Activated naive CD8-positive, alpha-beta T cell treated with anti-CD3 and anti-CD28 coated beads, Interleukin-2, amount 10 ng/mL, durations not matched to agents 7 days and 5 days (primary cell): ENCODE measurements at places on chromosomes 6 and 20. TPM values are rescaled to one million over a fixed set of nuclear protein-coding genes. Genes with fewer than 3 reads are reported as not detected.

Gene C4A
- 3.4 TPM for total RNA-seq

Gene FOXS1
- total RNA-seq = not detected

Gene ZC2HC1B
- not detected for total RNA-seq

Gene KCNS1
- total RNA-seq = 0.08 TPM

Gene SIRPB2
- not detected for total RNA-seq

Gene ARFGAP1
- total RNA-seq = 86.1 TPM

Gene KCNB1
- total RNA-seq = 0.09 TPM

Gene MUC22
- not detected for total RNA-seq

Gene HLA-F
- 534 TPM for total RNA-seq

Gene C6orf163
- 3.4 TPM for total RNA-seq

Gene TMEM170B
- 1.4 TPM for total RNA-seq

DNA sequence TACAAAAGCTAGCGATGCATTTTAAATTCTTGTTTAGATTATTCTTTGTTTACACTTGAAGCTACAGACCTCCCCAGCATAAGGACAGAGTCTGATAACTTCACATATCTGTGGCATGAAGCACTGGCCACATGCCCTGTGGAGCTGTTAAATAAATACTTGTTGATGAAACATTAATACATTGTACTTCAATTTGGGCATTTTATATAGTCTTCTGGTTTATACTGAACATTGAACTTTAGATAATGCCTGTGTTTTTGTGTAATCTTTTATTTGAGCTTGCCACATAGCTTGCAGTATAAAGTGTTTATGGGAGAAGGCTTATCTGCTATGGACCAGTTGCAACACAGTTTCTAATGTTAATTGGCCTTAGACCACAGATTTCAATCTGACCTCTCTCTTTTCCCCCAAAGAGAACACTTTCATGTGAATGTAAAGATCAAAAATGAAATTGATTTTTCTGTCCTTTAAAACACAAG, 48.2 kb downstream of the FRK start:
- no peaks in the 10 kb centered on the region for H3K4me1 ChIP-seq
- DNase-seq = no peak
- peaks cover 28% of the 10 kb centered on the region for H3K27me3 ChIP-seq
- no peaks in the 10 kb centered on the region for H3K36me3 ChIP-seq
- no peak overlapping the region for H3K27ac ChIP-seq

GRCh38 chr6:167122041-167122826, 662 bp upstream of the CCR6 start:
- peaks cover 36% of the 10 kb centered on the region for H3K4me1 ChIP-seq
- H3K4me3 ChIP-seq = peak overlapping the region; percentile 54
- H3K27me3 ChIP-seq = peaks cover 4% of the 10 kb centered on the region
- H3K27ac ChIP-seq = peak overlapping the region; percentile 74
- DNase-seq = no peak
- peaks cover 2% of the 10 kb centered on the region for H3K36me3 ChIP-seq

- DNase-seq = no peak
- H3K36me3 ChIP-seq = peaks cover 11% of the 10 kb centered on the region
- H3K27me3 ChIP-seq = no peaks in the 10 kb centered on the region
- peak overlapping the region; percentile 75 for H3K4me3 ChIP-seq
These were observed 25.6 kb upstream of the IER3 start for GRCh38 chr6:30769853-30770524.

- peaks cover 18% of the 10 kb centered on the region for H3K36me3 ChIP-seq
- H3K4me3 ChIP-seq = no peak overlapping the region
- no peaks in the 10 kb centered on the region for H3K4me1 ChIP-seq
- DNase-seq = no peak
- H3K27ac ChIP-seq = no peak overlapping the region
These were observed 25.6 kb upstream of the ADIG start for GRCh38 chr20:38555395-38555794.

- peaks cover 1% of the 10 kb centered on the region for H3K36me3 ChIP-seq
- H3K4me1 ChIP-seq = peaks cover 15% of the 10 kb centered on the region
- no peak overlapping the region for H3K4me3 ChIP-seq
These were observed 42.8 kb downstream of the CTCFL start for GRCh38 chr20:57482148-57482547.

DNA sequence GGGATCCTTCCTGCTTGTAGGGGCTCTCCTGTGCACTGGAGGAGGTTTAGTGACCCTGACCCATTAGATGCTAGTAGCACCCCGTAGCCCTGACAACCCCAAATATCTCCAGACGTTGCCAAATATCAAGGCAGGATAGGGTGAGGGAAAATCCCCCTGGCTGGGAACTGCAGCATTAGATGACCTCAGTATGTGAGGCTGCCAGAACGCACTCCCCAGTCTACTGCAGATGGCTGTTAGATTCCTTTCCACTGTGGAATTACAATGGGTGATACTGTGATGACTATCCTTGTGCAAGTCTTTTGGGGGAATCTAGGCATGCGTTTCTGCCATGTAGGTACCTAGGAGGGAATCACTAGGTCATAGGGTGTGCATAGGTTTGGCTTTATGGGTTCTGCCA, 226.3 kb upstream of the KCNG1 start:
- no peak for DNase-seq
- H3K4me3 ChIP-seq = no peak overlapping the region
- no peaks in the 10 kb centered on the region for H3K4me1 ChIP-seq
- no peaks in the 10 kb centered on the region for H3K36me3 ChIP-seq
- no peak overlapping the region for H3K27ac ChIP-seq
- H3K27me3 ChIP-seq = peaks cover 9% of the 10 kb centered on the region

DNA sequence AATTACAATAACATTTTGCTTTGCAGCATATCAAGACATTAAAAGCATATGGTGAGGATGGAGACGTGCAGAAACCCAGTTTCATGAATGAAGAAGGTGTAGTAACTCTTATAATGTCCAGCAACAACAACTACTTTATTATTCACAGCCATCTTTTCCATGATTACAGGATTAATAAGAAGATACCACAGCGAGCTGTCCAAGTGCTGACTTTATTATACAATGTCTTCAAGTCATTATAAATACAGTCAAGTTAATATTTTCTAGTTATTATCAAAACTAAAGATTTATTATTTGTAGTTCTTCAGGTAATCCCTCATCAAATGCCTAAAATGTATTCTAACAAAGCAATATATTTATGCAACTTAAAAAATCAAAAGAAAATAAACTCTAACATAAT, 2.5 kb upstream of the KHDRBS2 start:
- H3K27me3 ChIP-seq = peaks cover 17% of the 10 kb centered on the region
- H3K4me3 ChIP-seq = no peak overlapping the region
- H3K36me3 ChIP-seq = no peaks in the 10 kb centered on the region
- DNase-seq = no peak
- no peak overlapping the region for H3K27ac ChIP-seq

- no peak overlapping the region for H3K27ac ChIP-seq
- H3K27me3 ChIP-seq = no peaks in the 10 kb centered on the region
- DNase-seq = no peak
These were observed 61.7 kb downstream of the E2F3 start for GRCh38 chr6:20463396-20463795.

DNA sequence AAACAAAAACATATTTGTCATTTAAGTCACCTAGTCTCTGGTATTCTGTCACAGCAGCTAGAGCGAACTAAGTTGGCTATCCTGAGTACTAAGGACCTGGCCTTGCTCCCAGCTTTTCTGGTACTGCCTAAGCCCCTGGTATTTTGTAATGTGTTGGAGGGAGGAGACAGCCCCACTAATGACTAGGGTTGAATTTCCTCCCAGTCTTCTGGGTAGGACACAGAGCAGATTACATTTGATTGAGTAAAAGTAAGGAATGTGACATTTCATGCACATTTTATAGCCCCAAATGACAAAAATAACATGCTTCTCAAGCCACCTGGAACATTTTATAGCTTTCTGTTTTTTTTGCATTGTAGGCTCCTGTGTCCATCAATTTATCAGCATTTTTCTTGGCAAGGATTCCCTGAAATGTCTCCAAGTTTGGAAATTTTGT, 47.9 kb upstream of the DDR1 start:
- no peak for DNase-seq
- H3K4me3 ChIP-seq = no peak overlapping the region
- no peak overlapping the region for H3K27ac ChIP-seq
- H3K4me1 ChIP-seq = peaks cover 39% of the 10 kb centered on the region

DNA sequence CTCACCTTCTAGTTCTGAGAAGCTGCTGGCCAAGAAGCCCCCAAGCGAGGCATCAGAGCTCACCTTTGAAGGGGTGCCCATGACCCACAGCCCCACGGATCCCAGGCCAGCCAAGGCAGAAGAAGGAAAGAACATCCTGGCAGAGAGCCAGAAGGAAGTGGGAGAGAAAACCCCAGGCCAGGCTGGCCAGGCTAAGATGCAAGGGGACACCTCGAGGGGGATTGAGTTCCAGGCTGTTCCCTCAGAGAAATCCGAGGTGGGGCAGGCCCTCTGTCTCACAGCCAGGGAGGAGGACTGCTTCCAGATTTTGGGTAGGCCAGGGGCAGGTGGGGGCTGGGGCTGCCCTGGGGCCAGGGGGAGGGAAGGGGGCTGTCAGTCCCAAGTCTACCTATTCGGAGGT, 2.3 kb downstream of the MYLK2 start:
- peaks cover 6% of the 10 kb centered on the region for H3K27me3 ChIP-seq
- H3K4me1 ChIP-seq = peaks cover 11% of the 10 kb centered on the region
- DNase-seq = no peak
- H3K4me3 ChIP-seq = no peak overlapping the region
- H3K36me3 ChIP-seq = no peaks in the 10 kb centered on the region
- H3K27ac ChIP-seq = no peak overlapping the region

GRCh38 chr20:62838128-62838891, 21.5 kb downstream of the COL9A3 start:
- H3K4me1 ChIP-seq = no peaks in the 10 kb centered on the region
- no peak overlapping the region for H3K27ac ChIP-seq
- H3K27me3 ChIP-seq = no peaks in the 10 kb centered on the region
- no peaks in the 10 kb centered on the region for H3K36me3 ChIP-seq

GRCh38 chr6:49550492-49551077, at the start of gene C6orf141:
C6orf141 (plus strand) TSS chr6:49550668; CDS start chr6:49550793, 125 bp downstream.
- no peak within 1 kb of the TSS for H3K27ac ChIP-seq
- H3K4me1 ChIP-seq = peaks cover 14% of the 10 kb centered on the region
- DNase-seq = peak; percentile 58
- H3K4me3 ChIP-seq = peak within 1 kb of the TSS; percentile 82
- peaks cover 31% of the 10 kb centered on the region for H3K27me3 ChIP-seq
- peaks cover 1% of the 10 kb centered on the region for H3K36me3 ChIP-seq

- no peak for DNase-seq
- H3K27me3 ChIP-seq = no peaks in the 10 kb centered on the region
- no peak overlapping the region for H3K4me3 ChIP-seq
- H3K36me3 ChIP-seq = peaks cover 11% of the 10 kb centered on the region
- H3K27ac ChIP-seq = no peak overlapping the region
- H3K4me1 ChIP-seq = peaks cover 2% of the 10 kb centered on the region
These were observed 34.6 kb downstream of the JAG1 start for GRCh38 chr20:10639077-10639736.

- peak overlapping the region; percentile 78 for H3K4me3 ChIP-seq
- peak overlapping the region; percentile 93 for H3K27ac ChIP-seq
- H3K36me3 ChIP-seq = no peaks in the 10 kb centered on the region
- peaks cover 29% of the 10 kb centered on the region for H3K4me1 ChIP-seq
These were observed 84.8 kb upstream of the ZNF217 start for GRCh38 chr20:53678315-53678989.

DNA sequence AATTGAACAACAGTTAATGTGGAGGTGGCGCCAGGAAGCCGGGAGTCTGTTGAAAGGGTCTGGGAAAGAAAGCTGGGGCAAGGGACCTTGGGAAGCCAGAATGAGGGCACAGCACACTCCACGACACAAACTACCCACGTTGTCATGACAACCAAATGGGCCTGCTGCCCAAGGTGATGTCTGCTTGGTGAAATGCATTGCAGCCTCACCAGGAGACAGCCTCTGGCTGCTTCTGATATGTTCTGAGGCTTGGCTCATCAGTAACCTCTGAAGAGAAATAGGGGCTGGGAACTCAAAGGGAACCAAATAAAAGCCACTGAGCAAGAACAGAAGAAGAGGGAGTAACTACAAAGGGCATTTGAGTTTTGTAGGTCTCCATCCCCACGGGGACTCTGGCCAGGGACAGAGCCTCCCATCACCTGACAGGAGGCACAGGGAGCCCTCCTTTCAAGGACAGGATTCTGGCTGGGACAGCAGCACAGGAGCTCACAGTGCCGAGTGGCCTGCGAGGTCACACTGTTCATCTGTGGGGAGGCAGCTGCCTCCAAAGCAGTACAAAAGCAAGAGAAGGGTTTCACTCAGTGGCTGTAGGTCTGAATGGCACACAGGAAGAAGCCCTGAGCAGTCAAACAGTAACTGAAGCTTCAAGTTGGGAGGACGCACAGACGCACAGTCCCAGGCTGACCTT, 44.6 kb upstream of the KCNK16 start:
- H3K36me3 ChIP-seq = no peaks in the 10 kb centered on the region
- H3K27me3 ChIP-seq = no peaks in the 10 kb centered on the region
- DNase-seq = no peak
- H3K4me1 ChIP-seq = no peaks in the 10 kb centered on the region

DNA sequence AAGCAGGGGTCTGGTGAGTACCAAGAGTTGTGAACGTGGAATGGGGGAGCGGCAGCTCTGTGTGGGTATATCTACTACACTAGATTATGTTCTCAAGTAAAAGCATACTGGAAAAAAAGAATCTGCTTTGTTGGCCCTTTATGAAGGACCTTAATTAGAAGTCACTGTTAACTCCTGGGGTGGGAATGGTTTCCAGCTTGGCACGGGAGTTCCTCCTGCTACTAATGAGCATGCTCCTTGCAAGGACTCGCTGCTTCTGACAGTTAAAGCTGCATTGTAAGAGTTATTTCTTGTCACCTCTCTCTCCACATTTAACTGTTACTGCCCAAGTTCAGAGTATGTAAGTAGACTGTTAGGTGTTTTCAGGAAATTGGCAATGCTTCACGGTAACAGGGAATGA, 292.7 kb downstream of the ZFAND3 start:
- H3K27me3 ChIP-seq = no peaks in the 10 kb centered on the region
- no peak overlapping the region for H3K4me3 ChIP-seq

GRCh38 chr6:36266913-36267644, 2.8 kb upstream of the PNPLA1 start:
- no peaks in the 10 kb centered on the region for H3K36me3 ChIP-seq
- no peak for DNase-seq
- H3K4me3 ChIP-seq = no peak overlapping the region
- H3K27ac ChIP-seq = no peak overlapping the region
- no peaks in the 10 kb centered on the region for H3K4me1 ChIP-seq
- H3K27me3 ChIP-seq = peaks cover 7% of the 10 kb centered on the region

GRCh38 chr6:162533009-162533400, 194.6 kb downstream of the PRKN start:
- H3K4me1 ChIP-seq = no peaks in the 10 kb centered on the region
- no peak overlapping the region for H3K4me3 ChIP-seq
- no peak overlapping the region for H3K27ac ChIP-seq
- H3K36me3 ChIP-seq = no peaks in the 10 kb centered on the region
- no peak for DNase-seq

- peaks cover 3% of the 10 kb centered on the region for H3K36me3 ChIP-seq
- H3K4me1 ChIP-seq = peaks cover 32% of the 10 kb centered on the region
- H3K27ac ChIP-seq = no peak overlapping the region
These were observed 97.1 kb upstream of the CEP85L start for GRCh38 chr6:118748311-118749062.
